ENCODE measurements at places on chromosomes 12 and 14.
A peak's percentile ranks its signal among the peaks of the same experiment; 100 is the strongest.

DNA sequence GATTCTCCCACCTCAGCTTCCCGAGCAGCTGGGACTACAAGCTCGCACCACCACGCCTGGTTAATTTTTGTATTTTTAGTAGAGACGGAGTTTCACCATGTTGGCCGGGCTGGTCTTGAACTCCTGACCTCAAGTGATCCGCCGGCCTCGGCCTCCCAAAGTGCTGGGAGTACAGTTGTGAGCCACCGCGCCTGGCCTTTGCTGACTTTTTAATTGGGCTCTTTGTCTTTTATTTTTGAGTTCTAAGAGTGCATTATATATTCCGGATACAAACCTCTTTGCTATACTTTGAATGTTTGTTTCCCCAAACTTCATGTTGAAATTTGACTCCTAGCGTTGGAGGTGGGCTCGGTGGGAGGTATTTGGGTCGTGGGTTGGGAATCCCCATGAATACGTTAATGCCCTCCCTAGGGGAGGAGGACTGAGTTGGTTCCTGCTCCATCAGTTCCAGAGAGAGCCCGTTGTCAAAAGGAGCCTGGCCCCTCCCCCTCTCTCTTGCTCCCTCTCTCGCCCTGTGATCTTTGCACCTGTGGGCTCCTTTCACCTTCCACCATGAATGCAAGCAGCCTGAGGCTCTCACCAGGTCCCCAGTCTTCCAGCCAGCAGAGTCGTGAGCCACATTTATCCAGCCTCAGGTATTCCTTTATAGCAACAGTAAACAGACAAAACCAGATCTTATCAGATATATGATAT is 103.2 kb upstream of the EVL start:
- no peak for DNase-seq

DNA sequence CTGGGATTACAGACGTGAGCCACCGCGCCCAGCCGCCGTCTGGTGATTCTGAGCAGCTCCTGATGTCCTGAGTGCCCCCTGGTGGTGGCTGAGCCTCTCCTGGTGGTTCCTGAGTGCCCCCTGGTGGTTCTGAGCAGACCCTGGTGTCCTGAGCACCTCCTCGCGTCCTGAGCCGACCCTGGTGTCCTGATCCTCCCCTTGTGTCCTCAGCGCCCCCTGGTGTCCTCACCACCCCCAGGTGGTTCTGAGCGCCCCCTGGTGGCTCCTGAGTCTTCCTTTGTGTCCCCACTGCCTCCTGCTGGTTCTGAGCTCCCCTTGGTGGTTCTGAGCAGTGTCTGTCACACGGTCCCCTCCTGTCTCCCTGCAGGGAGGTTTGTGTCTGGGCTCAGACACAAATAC is 1304.9 kb downstream of the TMEM121 start:
- no peak for DNase-seq

DNA sequence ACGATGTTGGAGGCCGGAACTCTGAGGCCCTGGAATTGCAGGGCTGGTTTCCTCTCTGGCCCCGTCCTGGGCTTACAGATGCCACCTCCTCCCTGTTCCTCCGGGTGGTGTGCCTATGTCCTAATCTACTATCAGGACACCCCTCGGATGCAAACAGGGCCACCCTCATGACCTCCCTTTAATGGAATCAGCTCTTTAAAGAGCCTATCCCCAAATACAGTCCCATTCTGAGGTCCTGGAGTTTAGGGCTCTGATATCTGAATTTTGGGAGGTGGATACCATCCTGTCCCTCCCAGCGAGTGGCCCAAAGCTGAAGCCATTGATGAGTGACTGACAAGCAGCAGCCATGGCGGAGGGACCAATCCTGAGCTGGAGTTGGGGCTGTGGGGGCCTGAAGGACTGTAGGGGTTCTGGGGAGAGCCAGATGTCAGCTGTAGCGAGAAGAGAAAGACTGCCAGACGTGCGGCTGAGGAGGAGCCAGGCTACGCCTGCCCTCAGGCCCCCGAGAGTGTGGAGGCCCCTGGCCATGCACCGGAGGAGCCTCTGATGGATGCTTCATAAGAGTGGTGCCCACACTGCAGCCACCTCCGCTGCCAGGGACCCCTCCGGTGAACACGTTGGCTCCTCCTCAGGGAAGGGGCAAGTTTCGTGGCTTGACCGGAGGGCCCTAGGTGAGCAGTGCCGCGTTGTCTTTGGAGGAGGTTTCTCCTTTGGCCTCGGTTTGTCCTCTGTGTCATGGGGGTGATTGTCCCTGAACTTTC is 100.2 kb downstream of the KIF26A start:
- DNase-seq: no peak

- DNase-seq: no peak
These were observed 71.8 kb downstream of the CCDC60 start for GRCh38 chr12:119406308-119406707.

DNA sequence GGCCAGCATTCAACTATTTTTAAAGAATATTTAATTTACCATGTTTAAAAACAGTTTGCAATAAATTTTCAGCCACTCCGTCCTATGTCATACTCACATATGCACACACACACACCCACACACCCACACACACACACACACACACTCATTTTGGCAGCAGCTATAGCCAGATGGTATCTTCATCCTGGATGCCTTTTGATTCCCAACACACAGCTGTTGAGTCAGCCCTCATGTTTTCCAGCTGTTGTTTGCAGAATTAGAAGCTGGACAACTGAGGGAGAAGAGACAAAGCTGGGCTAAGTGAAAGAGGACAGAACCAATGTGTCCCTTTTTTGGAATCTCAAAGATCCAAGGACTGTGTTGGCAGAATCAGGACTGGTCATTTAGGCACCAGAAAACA is 80.0 kb upstream of the EGLN3 start:
- no peak for DNase-seq

- no peak for DNase-seq
These were observed 68.3 kb upstream of the PSMA6 start for GRCh38 chr14:35223927-35224326.

DNA sequence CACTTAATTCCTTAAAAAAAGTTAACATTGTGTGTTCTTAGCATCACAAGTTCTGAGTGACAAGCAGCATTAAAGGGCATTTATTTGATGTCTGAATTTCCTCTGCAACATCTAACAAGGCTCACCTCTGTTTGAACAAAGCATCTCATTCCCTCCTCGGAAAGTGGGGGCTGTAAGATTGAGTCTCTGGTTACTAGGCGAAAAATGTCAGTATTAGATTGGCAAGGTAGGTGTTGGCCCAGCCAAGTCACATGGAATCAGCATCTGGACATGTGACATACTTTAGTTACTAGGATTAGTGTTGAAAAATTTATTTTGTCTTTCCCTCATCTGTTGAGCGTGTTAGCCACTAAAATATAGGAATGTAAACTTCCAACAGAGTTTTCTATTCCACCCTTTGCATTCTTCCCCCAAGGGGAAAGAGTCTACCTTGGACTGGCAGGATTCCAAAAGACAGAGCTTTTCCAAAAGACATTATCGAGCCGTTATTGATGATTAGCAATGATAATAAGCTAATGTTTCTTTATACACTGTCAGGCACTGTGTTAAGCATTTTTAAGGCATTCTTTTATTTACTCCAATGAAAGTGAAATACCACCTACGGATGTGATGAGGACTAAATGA is 194.9 kb upstream of the BTG1 start:
- no peak for DNase-seq

DNA sequence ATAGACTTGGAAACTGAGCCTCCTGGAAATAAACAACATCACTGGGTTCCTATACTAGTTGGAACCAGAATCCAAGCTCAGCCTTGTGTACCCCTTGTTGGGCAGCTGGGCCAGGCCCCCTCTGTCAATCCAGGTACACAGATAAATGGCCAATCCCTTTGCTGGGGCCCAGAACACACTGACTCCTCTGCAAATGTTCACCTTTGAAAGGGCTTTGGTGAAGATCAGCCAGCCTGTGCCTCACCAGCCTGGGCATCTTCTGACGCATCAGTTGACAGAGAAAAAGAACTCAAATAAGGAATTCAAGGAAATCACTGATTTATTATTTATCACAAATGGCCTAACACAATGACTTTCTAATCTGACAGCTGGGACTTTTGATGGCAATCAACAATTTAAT is 1090.2 kb downstream of the BCL11B start:
- no peak for DNase-seq

DNA sequence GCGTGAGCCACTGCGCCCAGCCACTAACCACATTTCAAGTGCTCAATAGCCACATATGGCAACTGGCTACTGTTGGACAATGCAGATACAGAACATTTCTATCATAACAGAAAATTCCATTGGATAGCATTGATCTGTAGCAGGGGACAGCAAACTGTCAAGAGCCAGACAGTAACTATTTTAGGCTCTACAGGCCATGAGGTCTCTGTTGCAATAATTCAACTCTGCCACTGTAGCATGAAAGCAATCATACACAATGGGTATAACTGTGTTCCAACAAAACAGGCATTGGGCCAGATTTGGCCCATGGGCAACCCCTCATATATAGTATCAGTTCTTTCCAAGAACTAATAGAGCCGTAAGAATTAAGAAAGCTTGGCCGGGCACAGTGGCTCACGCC is 8.0 kb downstream of the CSRNP2 start:
- DNase-seq: no peak

- DNase-seq: no peak
These were observed 65.6 kb upstream of the FERMT2 start for GRCh38 chr14:53016491-53016890.

DNA sequence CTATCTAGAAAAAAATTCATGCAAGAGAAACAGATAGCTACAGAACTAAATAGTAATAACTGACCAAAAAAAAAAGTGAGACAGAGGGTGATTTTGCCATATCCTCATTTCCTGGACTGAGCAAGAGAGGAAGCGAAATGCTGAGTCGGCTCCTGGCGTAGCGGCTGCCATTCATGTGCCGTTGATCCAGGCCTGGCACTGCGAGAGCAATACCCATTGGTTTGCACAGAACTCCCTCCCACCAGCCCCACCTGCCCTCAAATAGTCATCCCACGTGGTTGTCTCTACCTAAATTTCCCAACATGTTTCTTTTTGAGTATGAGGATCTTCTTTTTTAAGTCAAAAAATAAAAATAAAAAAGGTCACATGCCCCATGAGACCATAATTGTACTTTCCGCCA is 9.4 kb upstream of the WNT5B start:
- no peak for DNase-seq

DNA sequence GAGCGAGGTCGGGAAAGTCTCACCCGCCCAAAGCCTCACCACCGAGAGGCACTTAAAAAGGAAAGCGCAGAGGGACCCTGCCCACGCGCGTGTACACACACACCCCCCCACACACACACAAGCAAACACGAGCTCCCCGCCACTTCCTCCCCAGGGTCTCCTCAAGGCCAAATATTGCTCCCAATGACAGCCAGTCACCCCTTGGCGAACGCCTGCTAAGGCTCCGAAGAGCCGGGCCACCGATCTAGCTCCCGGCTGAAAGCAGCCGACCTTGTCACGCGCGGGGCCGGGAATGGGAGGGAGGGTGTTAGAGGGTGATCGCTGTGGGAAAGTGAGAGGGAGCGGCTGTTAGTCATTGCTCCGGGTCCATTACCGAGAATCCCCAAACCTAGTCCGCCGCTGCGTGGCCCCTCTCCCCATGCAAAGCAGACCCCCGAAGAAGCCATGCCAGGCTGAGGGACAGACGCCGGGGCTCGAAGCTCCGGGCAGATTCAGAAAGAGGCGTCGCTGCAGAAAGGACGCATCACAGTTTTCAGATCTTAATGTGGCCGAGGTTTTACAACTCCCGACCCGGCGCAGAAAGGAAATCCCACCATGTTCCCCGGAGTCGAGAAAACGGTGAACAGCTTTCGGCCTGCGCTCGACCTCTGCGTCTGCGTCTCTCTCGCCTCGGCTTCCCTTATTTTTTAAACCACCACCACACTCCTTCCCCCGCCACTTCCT is 2.6 kb downstream of the BMP4 start:
- no peak for DNase-seq

DNA sequence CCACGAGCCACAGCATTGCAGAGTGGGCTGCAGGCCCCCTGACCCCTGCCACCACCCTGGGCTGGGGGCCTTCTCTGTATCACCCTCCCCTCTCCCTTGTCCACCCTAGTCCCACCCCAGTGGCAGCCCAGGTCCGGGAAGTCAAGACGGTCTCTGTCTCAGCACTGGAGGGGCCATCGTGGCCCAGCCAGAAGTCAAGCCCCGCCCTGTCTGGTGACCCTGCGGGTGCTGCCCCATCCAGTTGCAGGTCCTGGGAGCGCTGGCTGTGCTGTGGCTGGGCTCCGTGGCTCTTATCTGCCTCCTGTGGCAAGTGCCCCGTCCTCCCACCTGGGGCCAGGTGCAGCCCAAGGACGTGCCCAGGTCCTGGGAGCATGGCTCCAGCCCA is 2.7 kb downstream of the PLD4 start:
- DNase-seq: no peak

GRCh38 chr12:100254876-100255275 is 12.0 kb downstream of the DEPDC4 start:
- DNase-seq: no peak

GRCh38 chr12:7130701-7131501 is 730 bp downstream of the CLSTN3 start:
- peak; percentile 26 for DNase-seq

- no peak for DNase-seq
These were observed 990.2 kb downstream of the GALC start for GRCh38 chr14:87002776-87003175.

GRCh38 chr12:27013611-27014084 is 536 bp downstream of the TM7SF3 start:
- DNase-seq: no peak

GRCh38 chr12:121232977-121233627 is 23.2 kb downstream of the P2RX4 start:
- DNase-seq: no peak

DNA sequence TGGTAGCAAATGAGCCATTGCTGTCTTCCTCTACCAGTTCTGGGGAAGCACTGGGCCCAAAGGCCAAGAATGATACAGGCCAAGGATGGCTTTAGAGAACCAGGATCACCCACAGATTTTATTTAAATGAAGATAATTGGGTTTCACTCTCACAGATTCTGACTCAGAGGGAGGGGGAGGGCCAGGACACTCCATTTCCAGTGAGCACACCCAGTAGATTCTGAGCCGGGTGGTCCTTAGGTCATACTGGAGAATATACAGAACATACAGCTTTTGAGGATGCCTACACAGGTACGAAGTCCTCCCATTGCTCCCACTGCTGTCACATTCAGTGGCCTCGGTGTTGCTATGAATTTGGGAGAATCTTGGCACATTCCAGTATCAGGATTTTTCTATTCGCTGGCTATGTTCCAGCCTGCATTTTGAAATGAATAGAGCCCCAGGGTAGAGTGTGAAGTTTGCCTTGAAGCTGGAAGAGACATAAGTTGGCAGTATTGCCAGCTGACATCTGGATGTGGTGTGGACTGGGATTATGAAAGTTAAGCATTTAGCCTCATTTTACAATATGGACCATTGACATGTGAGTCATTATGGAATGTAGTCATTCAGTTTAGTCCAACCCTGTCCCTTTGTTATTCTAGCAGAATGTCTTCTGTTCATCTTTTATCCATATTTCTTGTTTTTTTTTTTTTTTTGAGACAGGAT is 45.8 kb upstream of the POC1B start:
- DNase-seq: no peak

GRCh38 chr12:118325081-118325480 is 47.6 kb downstream of the TAOK3 start:
- DNase-seq: no peak
